ENCODE measurements at places on chromosomes 3 and 15.

DNA sequence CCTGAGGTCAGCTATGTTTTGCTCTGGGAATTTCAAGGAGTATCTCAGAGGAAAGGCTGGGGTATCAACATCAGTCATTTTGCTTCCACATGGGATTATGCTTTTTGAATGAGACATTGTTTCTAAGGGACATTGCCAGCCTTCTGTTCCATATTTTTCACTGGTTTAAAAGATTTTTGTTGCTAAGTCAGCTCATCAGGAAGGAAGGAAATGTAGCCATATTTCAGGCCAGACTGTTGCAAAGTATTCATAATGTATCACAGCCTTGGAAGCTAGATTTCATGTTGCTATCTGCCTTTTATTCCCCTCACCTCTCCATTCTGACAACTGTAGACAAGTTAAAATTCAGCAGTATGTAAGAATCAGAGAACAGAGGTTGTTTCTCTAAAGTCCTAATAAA is 61.0 kb upstream of the CHRM5 start:
- DNase-seq: peak; percentile 32

DNA sequence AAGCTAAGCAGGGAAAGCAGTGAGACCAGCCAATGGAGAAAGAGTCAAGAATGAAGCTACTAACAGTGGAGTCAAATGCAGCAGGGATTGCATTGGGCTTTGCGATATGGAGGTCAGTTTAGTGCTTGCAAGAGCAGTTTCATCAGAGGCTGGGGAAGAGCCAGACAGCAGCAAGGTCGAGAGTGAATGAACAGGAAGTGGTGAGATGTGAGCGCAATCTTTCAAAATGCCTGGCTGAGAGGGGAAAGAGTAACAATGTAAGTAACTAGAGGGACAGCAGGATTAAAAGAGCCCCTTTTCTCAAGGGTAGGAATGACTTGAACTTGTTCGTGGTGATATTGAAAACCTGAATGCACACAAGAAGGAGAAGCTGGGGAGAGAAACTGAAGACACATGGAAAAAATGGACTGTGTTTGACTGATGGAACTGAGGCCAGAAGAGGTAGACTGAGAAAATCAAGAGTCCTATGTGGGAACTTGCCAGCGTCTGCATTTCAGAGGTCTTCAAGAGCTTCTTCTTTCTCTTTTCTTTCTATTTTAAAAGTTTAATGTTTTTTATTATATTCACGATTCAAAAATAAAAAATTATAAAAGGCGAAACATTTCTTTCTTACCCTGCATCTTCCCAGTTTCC is 30.6 kb upstream of the GPR160 start:
- peak; percentile 17 for DNase-seq

DNA sequence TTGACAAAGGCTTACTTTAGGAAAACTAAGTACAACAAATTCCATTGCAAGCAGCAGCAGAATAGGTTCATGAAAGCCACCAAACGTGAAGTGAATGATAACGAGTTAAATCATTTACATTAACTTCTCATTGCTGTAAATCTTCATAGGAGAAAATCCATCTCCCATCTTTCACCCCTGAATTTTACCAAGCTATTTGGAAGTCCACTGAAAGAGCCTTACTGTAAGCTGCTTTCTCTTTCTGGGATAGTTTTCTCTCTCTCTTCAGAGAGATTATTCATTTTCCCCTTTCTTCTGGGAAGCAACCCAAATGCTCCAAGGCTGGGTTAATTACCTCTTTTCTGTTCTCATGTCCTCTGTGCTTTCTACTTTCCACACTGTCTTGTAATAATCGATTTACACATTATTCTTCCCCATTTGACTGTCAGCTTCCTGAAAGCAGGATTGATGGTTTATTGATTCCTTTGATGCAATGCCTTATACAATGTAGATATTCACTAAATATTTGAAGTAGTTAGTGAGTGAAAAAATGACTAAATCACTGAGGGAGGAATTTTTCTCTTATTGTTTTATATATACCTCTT is 914.3 kb upstream of the ARPP21 start:
- DNase-seq: no peak

DNA sequence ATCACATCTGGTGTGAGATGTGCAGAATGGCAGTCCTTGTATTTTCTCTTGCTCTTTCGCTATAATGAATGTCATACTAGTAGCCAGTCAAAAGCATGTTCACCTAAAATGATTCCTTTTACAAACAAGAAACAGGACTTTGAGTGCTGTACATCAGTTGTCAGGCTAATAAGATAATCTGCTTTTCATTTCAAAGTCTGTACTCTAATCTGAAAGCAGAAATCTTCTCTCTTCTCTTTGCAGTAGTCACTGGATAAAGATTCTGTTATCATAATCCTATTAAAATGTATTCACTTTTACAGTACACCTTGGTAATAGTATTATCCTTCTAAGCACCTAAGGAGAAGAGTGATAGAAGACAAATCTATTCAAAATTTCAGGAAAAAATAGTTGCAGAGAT is 300.1 kb downstream of the MFSD1 start:
- DNase-seq: no peak

- no peak for DNase-seq
Observed at GRCh38 chr3:40143283-40144090, 166.0 kb upstream of the EIF1B start.

GRCh38 chr15:93265111-93265556 is 176.1 kb upstream of the RGMA start:
- DNase-seq: peak; percentile 35

- no peak for DNase-seq
Observed at GRCh38 chr3:126050626-126051025, 33.3 kb downstream of the SLC41A3 start.

DNA sequence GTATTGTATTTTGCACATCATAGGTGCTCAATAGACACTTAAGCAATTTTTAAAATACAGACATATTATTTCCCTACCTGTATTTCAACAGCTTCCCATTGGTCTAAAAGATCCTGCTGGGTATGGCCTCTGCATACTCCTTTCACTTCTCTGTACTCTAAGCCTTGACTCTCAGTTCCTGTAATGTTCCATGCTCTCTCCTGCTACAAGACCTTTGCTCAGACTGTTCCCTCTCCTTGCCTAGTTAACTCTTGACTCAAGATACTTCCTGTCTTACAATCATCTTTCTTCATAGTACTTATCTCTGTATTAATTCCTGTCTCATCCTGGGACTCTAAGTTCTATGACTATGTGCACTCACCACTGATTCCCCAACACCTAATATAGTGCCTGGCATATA is 1.7 kb downstream of the SCN11A start:
- DNase-seq: peak; percentile 5

DNA sequence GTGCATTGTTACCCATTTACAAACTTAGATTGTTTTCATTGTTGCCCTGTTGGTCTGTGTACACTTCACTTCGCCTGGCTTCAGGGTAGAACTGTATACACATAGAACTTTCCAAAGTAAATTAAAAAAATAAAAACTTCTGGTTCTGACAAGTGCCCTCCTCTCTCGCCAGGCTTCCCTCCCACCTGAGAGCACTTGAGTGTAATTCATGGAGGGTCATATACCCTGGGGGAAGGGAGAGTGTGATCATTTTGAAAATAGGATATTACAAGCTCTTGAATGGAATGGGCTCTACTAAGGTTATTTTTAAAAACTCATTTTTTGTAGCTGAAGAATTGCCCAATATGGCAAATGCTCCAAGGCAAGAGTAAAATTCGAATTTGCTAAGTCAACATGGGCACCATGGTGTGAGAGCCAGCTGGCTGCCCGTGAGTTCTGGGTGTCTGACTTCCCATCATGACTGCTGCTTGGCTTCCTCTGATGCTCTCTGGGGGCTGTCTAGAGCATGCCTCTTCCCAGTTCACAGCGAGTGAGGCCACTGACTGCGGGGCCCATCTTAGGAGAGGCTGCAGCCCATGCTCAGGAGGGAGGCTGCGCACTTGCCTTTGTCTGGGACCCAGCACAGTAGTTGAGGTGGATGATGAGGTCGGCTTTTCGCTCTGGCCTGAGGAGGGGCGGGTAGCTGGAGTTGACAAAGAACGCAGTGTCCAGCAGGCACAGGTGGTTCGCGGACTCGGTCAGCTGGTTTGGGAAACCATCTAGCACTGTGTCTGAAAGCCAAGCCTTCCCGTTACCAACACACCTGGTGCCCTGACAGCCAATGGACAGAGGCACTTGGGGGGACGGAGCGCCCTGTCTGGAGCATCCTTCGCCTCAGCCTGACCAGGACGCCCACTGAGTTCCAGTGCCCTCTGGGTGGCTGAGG is 13.1 kb upstream of the EHD4 start:
- no peak for DNase-seq

GRCh38 chr3:89276116-89276515 is 168.7 kb downstream of the EPHA3 start:
- DNase-seq: no peak

GRCh38 chr3:119330181-119330580 is 36.0 kb downstream of the ARHGAP31 start:
- DNase-seq: no peak

DNA sequence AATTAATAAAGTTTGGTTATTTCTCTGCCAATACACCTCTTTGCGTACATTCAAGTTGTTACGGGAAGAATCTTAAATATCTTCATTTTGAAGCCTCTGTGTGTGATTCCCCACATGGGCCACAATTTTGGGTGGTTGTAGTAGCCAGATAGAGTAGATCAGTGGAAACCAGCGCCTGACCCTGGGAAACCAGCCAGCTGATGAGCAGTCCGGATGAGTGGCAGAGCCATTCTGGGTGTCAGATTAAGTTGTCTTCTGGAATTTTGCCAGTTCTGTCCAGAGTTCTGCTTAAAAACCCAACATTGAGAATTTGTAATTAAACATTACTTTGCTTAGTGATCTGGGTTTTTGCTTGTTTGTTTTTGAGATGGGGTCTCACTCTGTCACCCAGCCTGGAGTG is 49.7 kb downstream of the MRPS25 start:
- DNase-seq: no peak

- no peak for DNase-seq
Observed at GRCh38 chr3:44363591-44363990, 25.0 kb downstream of the TCAIM start.

GRCh38 chr3:115169808-115170207 is 22.7 kb upstream of the ZBTB20 start:
- no peak for DNase-seq

DNA sequence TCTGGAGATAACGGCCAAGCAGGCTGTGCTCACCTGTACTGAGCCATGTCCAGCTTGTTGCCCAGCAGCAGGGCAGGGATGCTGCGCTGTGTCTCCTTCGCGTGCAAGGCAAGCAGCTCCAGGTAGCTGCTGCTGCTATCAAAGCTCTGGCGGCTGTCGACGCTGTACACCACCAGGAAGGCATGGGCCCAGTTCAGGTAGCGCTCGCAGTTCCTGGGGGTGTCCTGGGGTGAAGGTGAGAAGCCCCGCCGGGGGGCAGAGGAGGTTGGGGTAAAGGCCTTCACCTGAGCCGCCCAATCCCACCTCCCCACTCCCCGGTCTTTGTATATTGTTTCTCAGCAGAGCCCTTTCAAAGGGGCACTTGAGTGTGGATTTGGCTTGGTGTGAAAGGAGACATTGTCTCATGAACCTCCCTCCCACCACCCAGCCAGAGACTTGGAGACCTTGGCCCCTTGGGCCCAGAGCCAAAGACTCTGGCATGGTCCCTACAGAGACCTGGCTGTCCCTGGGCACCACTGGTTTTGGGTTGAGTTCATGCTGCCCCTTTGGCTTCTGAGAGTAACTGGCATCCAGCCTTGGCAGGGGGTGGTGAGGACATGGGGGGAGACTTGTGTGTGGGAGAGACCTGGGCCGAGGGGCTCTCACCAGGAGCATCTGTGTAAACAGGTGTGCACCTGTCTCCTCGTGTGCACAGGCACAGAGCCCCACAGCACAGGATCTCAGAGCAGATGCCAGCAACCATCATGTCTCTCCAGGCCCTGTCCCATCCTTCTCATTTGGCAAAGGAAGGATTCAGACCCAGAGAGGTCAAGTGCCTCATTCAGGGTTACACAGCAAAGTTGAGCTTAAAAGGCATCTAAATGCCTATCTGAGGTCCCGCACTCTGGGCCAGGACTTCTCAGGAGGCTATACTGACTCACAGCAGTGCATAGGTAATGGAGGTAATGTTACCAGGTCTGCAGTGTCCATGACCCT is 9.1 kb downstream of the RASL12 start:
- DNase-seq: no peak

GRCh38 chr3:180246688-180247195 is 210.0 kb upstream of the PEX5L start:
- DNase-seq: no peak

DNA sequence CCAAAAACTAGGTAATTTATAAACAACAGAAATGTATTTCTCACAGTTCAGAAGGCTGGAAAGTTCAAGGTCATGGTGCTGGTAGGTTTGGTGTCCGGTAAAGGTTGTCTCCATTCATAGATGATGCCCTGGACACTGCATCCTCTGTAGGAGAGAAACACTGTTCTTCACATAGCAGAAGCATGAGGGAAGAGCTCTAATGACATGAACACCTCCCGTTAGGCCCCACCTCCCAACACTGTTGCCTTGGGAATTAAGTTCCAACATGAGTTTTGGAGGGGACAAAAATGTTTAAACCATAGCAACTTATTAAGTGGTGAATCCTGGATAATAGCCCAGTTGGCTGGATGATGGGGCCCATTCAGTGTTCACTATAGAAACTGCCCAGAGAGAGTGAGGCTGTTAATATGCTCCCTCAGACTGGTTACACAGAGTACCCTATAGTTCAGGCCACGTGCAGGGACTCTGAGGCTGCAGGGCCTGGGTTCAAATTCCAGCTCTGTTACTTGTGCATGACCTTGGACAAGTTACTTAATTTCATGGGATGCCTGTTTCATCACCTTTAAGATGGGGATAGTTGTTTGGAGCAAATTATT is 37.0 kb downstream of the CCNL1 start:
- DNase-seq: no peak

GRCh38 chr3:23985747-23986544 is 40.9 kb downstream of the NR1D2 start:
- no peak for DNase-seq

- peak; percentile 14 for DNase-seq
Observed at GRCh38 chr3:15097891-15098290, 1.1 kb downstream of the RBSN start.

- peak; percentile 31 for DNase-seq
Observed at GRCh38 chr15:61092361-61093157, 136.5 kb downstream of the RORA start.

DNA sequence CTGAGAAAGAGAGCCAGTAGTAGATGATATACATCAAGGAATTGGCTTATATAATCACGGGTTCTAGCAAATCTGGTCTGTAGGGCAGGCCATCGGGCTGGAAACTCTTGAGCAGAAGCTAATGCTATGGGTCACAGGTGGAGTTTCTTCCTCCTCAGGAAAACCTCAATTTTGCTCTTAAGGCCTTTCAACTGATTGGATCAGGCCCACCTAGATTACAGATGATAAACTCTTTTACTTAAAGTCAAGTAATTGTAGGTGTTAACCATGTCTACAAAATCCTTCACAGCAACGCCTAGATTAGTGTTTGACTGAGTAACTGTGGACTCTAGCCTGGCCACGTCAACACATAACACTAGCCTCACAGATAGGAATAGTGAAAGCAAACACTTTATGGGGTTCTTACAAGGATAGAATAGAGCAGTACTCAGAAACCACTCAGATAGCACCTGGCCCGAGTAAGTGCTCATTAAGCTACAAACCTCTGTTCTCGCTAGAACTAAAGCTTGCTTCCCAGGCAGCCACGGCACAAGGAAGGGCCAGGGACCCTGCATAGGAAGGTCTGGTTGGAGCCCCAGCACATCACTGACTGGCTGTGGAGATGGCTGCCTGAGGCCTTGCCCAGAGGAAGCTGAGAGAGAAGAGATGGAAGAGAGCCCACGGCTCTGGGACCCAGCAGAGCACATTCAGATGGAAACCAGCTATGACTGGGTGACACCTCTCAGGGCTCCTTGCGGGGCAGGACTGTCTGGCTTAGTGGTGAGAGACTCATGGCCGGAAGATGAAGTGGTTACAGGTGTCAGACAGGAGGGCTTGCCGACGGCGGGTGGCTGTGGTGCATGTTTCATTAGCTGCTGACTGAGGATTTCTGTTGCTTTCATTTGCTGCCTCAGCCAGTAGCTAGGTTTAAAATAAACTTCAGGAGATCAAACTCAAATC is 202.5 kb upstream of the TLE3 start:
- DNase-seq: peak; percentile 50
